ENCODE measurements at places on chromosomes 11 and 22.

DNA sequence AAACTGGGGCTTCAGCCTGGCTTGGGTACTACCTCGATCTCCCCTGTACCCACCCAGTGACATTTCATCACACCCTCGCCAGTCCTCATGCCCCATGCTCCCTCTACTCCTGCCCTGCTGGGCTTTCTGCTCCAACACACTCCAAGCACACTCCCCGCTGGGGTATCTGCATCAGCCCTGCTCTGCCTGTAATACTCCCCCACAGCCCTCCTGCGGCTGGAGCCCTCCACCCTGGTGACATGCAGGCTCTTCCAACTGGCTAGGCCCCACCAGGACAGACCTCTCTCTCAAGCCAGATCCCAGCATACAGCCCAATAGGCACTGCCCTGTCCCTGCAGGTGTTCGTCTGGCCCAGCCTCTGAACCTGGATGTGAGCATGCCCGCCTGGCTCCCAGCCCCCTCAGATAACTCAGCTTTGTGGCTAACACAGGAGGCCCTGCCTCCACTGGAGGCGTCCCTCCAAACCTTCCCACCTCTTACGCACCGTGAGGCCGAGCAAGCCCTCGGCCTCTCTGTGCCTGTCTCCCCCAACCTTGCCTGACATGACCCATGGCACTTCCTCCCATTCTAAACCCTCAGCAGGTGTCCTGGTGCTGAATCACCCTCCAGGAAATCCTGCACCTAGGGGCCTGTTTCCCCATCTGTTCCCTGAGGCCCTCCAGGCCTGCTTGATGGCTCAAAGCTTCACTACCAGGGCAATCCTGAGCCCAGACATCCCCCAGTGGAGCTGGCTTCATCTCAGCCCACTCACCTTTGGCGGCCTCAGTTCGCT, 33.5 kb upstream of the TXNRD2 start:
- DNase-seq = no peak

GRCh38 chr11:66815646-66816045, 27.6 kb upstream of the RCE1 start:
- no peak for DNase-seq

GRCh38 chr11:122101625-122102291, 14.3 kb downstream of the BLID start:
- no peak for DNase-seq

GRCh38 chr22:38921120-38921519, 36.3 kb upstream of the APOBEC3A start:
- DNase-seq = no peak

- DNase-seq = no peak
Observed at GRCh38 chr22:50670914-50671538, 1.6 kb upstream of the SHANK3 start.

- DNase-seq = no peak
Observed at GRCh38 chr11:113048820-113049768, 87.9 kb downstream of the NCAM1 start.

GRCh38 chr22:49008682-49009235, 818.9 kb downstream of the BRD1 start:
- no peak for DNase-seq
